CD4-positive, alpha-beta T cell treated with Interleukin-12 subunit alpha and Interleukin-12 subunit beta, for 1 hour (primary cell): ENCODE measurements at places on chromosomes 3 and 15.
A peak's percentile ranks its signal among the peaks of the same experiment; 100 is the strongest.

GRCh38 chr3:131067983-131068382 lies 41.3 kb downstream of the NEK11 start:
- no peak for DNase-seq

DNA sequence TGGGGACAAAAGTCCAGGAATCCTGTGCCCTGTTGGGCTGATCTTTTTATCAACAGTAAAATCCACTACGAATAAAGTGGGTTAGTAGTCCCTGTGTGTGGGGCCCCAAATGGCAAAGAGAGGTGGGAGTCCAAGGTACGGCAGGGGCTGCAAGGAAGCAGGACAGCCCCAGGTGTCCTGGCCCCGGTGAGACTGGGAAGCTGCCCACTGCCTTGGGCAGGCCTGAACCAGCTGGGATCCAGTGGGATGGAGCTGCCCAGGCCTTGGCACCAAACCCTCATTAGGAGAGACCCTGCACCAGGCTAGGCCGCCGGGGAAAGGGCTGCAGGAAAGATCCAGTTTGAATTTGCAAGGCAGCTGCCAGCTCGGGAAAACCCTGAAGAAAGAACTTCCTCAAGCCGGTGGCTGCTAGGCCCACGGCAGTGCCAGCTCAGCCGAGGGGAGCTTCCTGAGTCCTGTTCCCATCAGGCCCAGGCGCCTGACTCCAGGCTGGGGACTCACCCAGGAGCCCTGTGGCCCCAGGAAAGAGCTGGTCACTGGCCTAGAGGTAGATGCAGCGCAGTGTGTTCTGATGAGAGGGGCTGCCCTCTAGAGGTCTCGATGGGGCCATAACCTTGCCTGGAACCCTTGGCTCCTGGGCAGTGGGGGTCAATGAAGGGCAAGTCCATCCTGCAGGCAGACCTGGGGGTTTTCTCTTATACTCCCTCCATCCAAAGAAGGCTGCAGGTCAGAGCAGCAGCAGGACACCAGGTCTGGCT lies 14.4 kb upstream of the GNAI2 start:
- no peak for DNase-seq

GRCh38 chr3:177150218-177150916 lies 46.9 kb downstream of the TBL1XR1 start:
- DNase-seq: no peak

- no peak for DNase-seq
Observed at GRCh38 chr15:26157081-26157480, 294.0 kb upstream of the ATP10A start.

DNA sequence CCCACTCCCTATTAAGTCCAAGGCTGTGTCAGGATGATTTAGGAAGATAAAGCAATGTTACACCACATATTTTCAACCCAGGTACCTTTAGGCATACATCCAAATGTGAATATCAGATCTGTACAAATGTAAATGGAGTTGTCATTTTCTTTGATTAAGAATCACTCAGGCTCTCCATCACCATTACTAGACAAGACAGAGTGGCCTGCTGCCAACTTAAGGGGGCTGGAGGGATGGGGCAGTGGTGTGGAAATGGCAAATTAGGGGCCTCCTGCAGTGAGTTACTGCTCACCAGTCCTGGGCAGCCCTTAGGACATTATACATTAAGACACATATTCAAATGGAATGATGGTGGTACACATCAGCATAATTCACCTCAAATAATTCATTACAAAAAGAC lies 211.0 kb downstream of the TNIK start:
- DNase-seq: no peak

DNA sequence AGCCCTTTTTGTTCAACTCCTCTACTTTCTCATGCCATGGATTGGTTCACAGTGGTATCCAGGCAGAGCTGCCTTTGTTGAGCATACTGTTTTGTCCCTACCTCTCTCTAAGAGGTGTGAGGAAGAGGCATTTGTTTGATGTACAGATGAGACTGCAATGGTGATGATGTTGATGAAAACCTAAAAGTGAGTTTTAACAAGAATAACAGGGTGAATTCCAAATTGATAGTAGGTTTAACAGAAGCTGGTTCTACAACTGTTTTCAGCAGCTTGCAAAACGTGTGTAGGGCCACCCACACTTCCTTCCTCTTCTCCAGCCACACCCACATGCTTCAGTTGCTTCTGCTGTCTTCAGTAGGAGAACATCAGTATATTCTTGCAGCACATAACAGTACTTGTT lies 10.2 kb downstream of the SNRK start:
- DNase-seq: peak; percentile 83

- DNase-seq: no peak
Observed at GRCh38 chr15:81301815-81302399, 22.0 kb downstream of the STARD5 start.

GRCh38 chr3:107142786-107143575 lies 234.3 kb upstream of the CCDC54 start:
- DNase-seq: no peak

DNA sequence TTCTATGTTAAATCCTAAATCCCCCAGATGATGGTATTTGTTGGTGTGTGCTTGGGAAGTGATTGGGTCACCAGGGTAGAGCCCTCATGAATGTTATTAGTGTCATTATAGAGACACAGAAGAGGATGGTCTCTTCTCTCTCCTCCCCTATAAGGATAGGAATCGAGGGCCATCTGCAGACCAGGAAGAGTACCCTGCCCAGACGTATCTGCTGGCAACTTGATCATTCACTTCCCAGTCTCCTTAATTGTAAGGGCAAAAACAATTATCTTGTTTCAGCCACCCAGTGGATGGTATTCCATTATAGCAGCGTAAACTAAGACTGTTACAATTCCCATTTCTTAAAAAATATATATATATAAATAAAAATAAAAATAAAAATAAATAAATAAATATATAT lies 892.2 kb downstream of the SI start:
- no peak for DNase-seq

- no peak for DNase-seq
Observed at GRCh38 chr15:70687482-70687881, 75.9 kb downstream of the UACA start.

DNA sequence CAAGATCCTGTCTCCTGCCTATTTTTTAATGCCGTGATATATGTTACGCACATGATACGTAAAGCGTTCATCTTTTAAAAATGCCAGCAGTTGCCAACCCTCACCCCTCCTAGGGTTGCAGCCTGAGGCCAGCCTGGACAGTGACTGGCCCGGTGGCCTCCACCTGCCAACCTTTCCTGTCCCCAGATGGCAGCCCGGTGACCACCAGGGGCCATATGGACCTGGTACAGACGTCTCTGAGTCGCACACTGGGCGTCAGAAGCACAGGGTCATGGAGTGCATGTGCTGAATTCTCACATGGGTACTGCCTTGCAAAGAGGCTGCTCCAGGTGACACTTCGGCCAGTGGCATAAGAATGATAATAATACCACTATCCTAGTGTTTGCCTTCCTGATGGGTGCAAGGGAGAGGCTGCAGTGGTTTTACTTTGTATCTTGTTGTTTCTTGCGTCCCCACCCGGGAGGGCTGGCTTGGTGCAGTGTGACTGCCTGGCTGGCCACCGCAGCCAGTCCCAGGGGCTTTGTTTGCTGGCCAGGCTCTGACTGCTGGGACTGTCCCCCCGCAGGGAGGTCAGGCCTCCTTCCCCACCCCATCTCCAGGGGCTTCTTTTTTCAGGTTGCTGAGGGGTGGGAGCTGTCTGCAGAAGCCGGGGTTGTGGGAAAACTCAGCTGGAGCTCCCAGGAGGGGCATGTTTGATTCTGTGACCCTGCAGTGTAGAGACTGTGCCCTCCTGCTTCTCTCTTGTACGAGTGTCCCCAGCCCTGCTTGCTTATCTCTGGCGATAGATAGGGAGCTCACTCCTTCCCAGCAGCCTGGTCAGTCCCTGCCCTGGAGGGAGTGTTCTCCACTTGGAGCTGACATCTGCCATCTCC lies 16.9 kb downstream of the FBLN2 start:
- DNase-seq: no peak

GRCh38 chr3:74351213-74351612 lies 263.2 kb downstream of the CNTN3 start:
- no peak for DNase-seq

- no peak for DNase-seq
Observed at GRCh38 chr3:171346582-171347300, 113.5 kb downstream of the TNIK start.

DNA sequence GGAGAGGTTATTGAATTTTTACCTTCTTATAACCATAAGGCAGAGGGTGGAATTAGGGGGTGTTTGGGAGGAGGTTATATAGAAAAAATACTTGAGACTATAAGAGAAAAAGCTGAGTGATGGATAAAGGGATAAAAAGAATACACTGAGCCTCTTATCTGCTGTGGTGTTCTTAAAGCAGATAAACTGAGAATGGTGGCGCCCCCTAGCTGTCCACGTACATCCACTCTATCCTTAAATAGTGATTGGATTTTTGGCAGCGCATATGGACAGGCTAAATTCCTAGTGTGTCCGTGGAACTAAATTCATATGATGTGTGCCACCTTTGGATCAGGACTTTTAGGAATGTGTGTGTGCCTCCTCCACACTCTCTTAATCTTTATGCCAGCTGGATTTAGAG lies 121.1 kb downstream of the OXSM start:
- peak; percentile 35 for DNase-seq

DNA sequence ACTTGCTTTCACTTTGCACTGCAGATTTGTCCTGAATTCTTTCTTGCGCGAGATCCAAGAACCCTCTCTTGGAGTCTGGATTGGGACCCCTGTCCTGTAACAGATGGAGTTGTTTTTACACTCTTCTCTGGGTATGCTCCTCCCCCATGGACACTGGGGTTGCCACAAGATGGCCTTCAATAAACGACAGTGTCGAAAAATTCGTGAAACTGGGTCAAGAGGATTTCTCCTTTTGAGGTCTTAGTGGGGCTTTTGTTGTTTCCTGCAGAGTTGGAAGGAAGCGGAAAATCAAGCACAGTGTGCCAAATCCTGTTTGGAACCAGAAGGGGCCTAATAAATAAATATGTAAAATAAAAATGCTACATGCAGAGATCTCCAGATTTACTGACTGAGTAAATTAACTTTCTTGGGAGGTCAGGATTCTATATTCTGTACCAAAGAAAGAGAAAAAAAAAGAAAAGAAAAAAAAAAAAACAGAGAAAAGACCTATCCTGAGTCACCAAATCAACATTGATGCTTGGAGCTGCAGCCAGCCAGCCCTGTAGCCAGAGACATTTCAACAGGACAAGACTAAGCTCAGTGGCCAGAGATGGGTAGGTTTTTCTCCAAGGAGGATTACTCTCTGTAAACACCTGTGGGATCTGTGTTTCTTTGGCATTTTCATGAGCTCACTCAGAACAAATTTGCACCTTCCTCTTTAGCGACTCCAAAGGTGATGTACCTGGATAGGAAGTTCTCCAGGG lies 24.8 kb downstream of the CCDC80 start:
- DNase-seq: no peak

DNA sequence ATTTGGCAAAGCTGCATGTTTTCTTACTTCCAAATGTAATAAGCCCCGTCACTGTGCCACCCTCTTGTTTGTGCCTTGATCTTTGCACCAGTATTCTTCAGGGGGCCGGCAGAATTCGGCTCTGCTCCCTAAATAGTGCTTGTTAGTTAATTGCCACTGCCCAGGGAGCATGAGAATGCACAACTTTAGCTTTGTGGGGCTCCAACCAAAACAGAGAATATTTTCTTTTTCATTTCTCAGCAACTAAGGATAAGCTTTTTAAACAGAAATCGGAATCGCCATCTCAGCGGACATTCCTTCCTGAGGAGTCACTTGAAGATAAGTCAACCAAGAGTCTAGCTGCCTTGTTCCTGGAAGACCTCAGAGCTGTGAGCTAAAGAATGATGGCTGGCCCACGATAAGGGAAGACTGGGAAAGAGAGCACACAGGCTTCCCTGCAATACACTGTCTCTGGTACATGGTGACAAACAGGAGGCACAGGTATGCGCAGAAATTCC lies 106.0 kb downstream of the LRIG1 start:
- no peak for DNase-seq

DNA sequence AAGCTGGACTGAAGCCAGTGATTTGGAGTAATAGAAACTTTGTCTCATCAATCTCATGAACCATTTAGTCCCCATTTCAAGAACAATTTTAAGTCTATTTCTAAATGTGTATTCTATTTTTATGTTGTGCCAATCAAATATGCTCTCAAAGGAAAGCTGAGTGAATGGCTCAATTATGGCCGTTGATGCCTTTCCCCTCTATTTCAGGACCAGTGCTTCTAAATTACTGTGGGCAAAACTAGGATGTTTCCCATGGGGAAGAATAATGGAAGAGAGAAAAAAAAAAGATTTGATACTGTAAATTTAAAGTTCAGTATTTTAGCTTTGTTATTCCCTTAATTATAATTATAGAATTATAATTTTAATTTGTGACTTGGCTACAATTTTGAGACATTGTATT lies 110.1 kb downstream of the CADM2 start:
- no peak for DNase-seq

DNA sequence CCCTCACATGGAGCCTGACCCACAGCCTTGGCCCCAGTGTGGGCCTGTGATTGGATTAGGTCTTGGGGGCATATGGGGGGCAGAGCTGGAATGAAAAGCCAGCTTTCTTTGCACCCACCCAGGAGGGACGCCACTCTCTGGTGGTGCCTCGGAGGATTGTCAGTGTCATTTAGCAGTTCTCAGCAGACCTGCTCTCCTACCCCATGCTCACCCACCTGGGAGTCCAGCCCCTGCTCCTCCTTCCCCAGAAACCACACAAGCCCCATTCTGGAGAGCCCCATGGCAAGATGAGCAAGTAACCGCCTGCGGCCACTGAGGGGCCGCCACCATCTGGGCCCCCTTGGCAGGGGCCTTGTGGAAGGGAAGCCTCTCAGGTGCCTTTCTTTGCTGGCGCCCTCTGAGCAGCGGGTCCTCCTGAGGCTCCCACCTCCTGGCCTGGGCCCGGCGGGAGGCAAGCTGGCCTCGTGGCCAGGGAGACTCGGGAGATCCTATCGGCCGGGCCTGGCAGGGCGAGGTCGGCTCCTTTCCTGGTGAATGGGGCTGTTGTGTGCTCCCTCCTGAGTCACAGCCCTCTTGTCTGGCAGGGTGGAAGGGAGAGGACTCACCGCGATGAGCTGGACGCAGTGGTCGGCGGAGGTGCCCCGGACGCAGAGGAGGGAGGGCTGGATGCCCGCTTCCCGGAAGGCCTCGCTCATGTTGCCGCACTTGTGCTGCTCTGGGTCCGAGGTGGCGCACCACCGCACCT lies 2.3 kb downstream of the MELTF start:
- no peak for DNase-seq

GRCh38 chr3:15527031-15527459 lies 5.5 kb upstream of the COLQ start:
- DNase-seq: no peak

GRCh38 chr3:96843505-96844203 lies 29.3 kb downstream of the EPHA6 start:
- no peak for DNase-seq

DNA sequence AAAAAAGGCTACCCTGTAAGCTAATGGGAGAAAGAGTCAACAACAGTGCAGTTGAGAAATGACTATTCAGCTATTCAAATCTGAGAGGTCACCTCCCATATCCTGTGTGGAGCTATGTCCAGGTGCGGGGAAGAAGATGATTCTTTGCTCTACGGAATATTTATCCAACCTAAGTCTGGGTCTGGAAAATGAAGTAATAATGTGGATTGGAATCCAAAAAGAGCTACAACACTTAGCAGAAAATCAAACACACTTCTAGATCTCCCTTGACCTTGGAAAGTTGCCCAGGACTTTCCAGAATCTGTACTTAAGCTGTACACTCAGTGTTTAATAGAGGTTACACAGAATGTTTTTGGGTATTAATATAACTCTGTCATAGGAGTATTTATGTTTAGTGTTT lies 251.9 kb downstream of the NAALADL2 start:
- DNase-seq: no peak
